ENCODE measurements at places on chromosomes 1 and 21.

DNA sequence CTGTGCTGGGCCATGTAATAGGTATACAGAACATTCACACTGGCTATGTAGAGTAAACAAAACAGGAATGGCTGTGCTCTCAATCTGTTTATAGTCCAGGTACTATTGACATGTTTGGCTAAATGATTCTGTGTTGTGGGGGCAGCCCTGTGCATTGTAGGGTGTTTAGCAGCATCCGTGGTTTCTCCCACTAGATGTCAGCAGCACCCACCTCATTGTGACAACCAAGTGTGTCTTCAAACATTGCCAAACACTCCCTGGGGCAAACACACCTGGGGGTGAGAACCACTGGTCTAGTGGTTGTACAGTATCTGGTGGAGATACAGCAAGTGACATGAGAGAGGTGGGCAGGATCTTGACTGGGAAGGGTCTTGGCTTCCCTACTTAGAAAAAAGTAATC lies 80.4 kb upstream of the SPATA6 start:
- no peak for DNase-seq

GRCh38 chr1:14915356-14916054 lies 238.0 kb upstream of the TMEM51 start:
- no peak for DNase-seq

DNA sequence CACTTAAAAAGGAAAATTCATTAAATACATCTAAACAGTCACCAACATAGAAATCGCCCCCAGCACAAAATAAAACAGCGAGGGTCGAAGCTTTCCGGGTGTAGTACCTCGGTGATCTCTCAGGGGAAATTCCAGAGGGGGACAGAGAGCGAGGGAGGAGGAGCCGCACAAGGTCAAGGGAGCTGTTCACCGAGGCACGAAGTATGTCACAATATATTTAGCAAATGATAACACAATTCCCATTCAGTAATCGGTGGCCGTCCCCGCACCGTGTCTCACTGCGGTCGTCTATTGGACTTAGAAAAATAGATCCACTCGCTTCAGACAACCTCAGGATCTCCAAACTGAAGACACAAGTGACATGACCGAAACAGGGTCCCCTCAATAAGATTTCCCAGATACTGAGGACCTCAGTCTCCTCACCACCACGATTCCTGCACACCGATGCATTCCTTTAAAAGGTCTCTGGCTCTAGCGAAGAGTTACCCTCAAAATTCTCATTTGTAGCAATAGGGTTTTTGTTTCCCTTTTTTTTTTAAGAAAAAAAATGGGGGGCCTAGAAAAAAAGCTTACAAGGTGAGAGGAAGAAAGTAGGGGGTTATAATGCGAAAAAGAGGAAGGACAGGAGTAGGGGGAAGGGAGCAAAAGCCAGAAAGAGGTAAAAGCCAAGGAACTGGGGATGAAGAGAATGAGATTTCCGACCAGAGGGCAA lies 1.1 kb downstream of the LPGAT1 start:
- no peak for DNase-seq

GRCh38 chr1:4219826-4220225 lies 319.8 kb upstream of the C1orf174 start:
- no peak for DNase-seq

GRCh38 chr1:233294913-233295236 lies 650 bp downstream of the PCNX2 start:
- no peak for DNase-seq

DNA sequence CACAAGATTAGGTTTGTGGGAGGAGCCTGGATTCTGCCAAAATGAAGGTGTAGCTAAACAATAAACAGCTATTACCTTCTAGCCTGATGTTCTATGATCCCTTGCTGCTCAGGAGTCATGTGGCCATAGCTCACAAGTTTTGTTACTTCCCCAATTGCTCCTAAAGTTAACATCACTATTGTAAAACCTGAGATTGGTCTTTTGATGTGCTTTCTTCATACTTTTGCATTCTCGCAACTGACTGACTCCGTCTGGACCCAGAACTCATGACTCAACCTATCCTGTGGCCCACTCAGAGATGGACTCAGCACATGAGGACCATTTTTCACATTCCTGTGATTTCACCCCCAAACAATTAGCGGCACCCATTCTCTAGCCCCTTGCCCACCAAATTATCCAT lies 69.1 kb downstream of the PTGS2 start:
- no peak for DNase-seq

DNA sequence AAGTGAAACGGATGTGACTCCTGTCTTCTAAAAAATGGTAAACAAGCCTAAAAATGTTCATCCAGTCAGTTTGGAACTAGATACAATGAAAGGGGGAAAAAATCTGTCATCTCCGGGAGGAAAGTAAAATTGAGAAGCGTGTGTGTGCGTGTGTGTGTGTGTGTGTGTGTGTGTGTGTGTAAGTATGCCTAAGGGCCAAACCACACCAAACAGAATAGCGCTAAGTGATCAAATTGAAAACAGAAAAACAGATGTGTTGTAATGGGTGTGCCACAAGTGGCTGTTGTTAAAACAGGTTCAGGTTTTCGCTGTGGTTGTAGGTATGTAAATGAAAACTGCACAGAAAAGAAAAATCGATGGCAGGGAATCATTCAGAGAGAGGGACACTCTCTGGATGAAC lies 106.7 kb downstream of the RNF220 start:
- no peak for DNase-seq

DNA sequence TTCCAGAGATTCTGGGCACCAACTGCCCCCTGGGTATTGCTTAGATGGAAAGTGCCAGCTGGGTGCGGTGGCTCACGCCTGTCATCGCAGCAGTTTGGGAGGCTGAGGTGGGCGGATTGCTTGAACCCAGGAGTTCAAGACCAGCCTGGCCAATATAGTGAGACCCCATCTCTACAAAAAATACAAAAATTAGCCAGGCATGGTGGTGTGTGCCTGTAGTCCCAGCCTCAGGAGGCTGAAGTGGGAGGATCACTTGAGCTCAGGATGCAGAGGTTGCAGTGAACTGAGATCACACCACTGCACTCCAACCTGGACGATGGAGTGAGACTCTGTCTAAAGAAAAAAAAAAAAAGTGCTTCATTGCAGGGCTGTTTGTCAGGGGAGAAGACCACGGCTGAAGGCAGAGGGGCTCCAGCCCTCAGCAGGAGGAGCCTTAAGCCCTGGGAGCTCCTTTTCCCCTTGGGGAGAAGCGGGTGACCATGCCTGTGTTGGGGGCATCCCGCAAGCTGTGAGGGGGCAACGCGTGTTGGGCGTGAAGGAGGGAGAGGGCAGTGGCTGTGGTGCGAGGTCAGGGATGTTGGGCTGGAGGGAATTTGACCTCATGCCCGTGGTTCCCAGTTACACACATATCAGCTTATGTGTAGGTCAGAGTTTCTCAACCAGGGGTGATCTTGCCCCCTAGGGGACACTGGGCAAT lies 131.5 kb upstream of the VAMP3 start:
- DNase-seq: no peak

- no peak for DNase-seq
These were observed at the start of gene HMCN1 for GRCh38 chr1:185733818-185734735. TSS of gene HMCN1 (plus strand) at chr1:185734391. CDS start at chr1:185734780, 389 bp downstream.

GRCh38 chr1:1920608-1921458 lies 1.8 kb upstream of the TMEM52 start:
- no peak for DNase-seq

DNA sequence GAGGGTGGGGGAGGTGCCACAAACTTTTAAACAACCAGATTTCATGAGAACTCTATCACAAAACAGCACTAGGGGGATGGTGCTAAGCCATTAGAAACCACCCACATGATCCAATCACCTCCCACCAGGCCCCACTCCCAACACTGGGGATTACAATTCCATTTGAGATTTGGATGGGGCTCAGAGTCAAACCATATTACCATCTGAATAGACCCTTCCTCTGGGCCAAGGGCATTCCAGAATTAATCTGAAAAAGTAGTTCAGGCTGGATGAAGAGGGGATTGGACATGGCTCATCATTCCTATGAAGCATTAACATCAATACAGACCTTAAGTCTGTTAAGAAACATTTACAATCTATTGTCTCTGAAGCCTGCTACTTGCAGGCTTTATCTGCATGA lies 149.9 kb upstream of the DNAH14 start:
- DNase-seq: peak; percentile 16

GRCh38 chr1:107835151-107835670 lies 129.8 kb downstream of the VAV3 start:
- DNase-seq: no peak

- no peak for DNase-seq
These were observed 582 bp upstream of the KCNAB2 start for GRCh38 chr1:6045110-6045502.

DNA sequence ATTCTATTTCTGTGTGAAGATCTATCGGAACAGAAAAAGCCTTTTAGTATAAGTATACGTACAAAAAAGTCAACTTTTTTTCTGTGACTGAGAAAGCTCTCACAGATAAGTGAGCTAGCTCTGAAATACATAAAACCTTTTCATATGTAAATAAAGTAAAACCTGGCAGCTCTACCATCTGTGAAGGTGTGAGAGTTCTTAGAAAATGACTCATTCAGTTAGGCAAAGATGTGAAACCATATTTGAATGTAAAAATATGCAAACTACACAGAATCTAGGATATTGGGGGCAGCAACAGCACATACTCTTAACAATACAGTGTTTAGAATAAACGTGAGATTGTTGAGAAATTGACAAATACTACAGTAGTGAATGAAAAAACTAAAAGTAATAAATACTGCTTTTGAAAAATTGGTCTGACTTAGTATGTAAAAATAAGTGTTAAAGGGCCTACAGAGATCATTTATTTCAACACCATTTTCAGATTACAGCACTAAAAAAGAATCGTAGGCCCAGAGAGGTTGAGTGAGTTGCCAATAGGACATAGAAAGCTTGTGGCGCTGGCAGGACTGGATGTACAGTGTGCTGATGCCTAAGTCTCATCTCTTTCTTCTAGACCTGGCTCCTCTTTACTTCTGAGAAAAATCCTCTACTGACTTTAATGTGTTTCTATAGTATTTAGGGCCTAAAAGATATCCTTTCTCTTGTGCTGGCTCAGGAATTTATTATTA lies 19.8 kb downstream of the ATP6V1G3 start:
- no peak for DNase-seq

DNA sequence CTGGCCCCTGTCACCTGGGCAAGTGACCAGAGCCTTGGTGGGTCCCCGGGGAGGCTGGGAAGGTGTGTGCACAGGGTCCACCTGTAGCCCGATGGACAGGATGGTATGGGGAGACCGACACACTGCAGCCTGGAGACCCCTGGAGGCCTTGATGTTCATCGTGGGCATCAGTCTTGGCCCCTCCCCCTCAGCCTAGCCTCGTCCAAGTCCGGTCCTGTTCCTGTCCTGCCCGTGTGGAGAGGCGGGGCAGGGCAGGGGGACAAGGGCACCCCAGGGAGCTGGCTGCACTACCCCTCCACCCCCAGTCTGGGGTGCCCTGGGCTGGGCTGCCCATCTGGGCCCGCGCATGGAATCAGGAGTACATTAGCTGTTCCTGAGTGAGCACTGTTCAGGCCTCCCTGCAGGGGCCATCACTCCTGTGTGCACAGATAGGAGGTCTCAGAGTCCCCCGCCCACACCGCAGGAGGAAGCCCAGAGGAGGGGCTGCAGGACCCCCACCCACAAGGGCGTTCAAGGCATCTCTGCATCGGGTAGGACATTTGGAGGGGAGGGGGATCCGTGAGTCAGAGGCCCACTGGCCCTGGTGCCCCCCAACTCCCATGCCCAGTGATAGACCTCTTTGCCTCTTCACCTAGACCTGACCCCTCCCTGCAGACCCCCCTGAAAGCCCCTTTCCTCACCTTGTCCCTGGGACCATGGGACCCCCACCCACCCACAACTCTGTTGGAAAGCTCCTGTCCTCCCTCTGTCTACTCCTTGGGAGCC lies 63.2 kb downstream of the WNT9A start:
- DNase-seq: no peak

DNA sequence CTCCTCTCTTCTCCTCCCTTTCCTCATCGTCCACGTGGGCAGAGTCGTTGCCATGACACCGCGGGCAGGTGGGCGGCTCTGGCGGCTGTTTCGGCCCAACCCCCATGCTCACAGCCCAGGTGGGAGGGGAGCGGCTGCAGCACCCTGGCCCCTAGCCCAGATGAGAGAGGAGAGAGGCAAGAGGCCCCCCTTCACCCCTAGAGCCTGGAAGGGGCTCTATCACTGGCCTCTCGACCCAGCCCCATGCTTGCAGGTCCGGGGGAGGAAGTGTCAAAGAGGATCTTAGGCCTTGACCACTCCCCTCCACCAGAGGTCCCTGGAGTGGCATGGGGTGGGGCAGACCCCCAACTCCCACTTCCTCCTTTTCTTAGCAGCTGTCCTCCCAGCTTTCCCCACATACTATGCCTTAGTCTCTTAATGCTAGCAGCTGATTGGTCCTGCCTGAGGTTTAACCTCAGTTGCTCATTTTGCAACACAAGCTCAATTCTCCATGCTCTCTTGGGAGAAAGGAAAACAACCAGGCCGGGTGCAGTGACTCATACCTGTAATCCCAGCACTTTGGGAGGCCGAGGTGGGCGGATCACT lies 10.4 kb downstream of the DLGAP3 start:
- DNase-seq: no peak

DNA sequence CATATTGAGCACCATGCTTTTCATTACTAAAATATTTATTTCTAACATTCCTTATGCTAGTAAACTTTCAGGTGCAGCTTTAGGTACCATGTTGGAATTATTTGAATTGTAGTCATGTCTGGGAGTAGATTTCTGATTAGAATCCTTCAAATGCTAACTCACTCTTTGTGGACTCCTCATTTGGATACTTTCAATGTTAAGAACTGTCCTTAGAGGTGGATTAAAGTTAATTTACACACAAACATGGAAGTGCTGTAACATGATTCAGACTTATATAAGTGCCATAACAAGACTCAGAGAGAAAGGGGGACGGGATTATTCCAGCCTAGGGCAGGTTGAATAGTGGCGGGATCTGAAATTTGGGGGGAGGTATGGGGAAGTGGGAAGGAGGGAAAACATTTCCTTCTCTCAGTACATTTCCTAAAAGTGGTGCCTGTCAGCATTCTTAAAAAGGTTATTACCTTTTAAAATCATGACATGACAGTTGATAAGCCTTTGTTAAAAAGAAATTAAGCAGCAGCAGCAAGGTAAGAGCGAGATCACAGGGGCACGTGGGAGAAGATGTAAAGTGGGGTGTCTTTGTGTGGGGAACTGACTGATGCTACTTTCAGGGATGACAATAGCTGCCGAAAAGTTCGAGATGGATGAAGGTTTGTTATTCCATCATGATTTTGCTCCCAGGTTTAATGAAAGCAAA lies 44.4 kb downstream of the HHAT start:
- no peak for DNase-seq

- DNase-seq: no peak
These were observed 11.2 kb downstream of the C4BPA start for GRCh38 chr1:207115269-207115668.

- DNase-seq: no peak
These were observed 30.0 kb downstream of the ZMYM4 start for GRCh38 chr1:35298464-35298863.

- no peak for DNase-seq
These were observed 1.2 kb upstream of the MKNK1 start for GRCh38 chr1:46605232-46605631.

Measured in vagina (tissue), 2 donors.